A549 treated with RU486 at 1 μM for 4 hours (cell line): ENCODE measurements at places on chromosomes 7 and 10. TPM values are rescaled to one million over a fixed set of nuclear protein-coding genes. Genes with fewer than 3 reads are reported as not detected.

Gene ITGB8
- 0.82 to 1.2 TPM (median 0.95 TPM) in 5 replicates for total RNA-seq

Gene SEPTIN7
- total RNA-seq, result 131 to 245 TPM (median 212 TPM) in 5 replicates

Gene HABP2
- 0.05 to 0.21 TPM (median 0.09 TPM) in 5 replicates for total RNA-seq

Gene CALML3
- total RNA-seq, result not detected in 5 replicates

Gene PNLIP
- not detected in 5 replicates for total RNA-seq

Gene OR2A1
- not detected in 5 replicates for total RNA-seq

Gene ANAPC16
- 67.5 to 87.3 TPM (median 83.8 TPM) in 5 replicates for total RNA-seq

Gene WNT16
- total RNA-seq, result 0.02 TPM in 1 of 5 replicates, not detected in the others

Gene OIT3
- total RNA-seq, result 0.06 to 0.08 TPM in 2 of 5 replicates, not detected in the others

Gene NXPH1
- total RNA-seq, result not detected in 5 replicates

Gene SLC39A12
- not detected in 5 replicates for total RNA-seq

Gene HDAC9
- 0.15 to 0.38 TPM (median 0.22 TPM) in 5 replicates for total RNA-seq

Gene ABCA13
- total RNA-seq, result 0.05 to 0.19 TPM (median 0.06 TPM) in 4 of 5 replicates, not detected in the other

Gene NCAPG2
- total RNA-seq, result 25.9 to 42.1 TPM (median 37.3 TPM) in 5 replicates

Gene C10orf67
- 0.03 to 0.24 TPM (median 0.13 TPM) in 4 of 5 replicates, not detected in the other for total RNA-seq

Gene LEP
- total RNA-seq, result not detected in 5 replicates

Gene TAS2R41
- not detected in 5 replicates for total RNA-seq

Gene PRKG1
- not detected in 5 replicates for total RNA-seq

Gene CCL24
- total RNA-seq, result 0.53 TPM in 1 of 5 replicates, not detected in the others

Gene DPYSL4
- total RNA-seq, result 13.4 to 19.1 TPM (median 16.4 TPM) in 5 replicates

Gene ALOX5
- 0.30 to 0.59 TPM (median 0.46 TPM) in 5 replicates for total RNA-seq

Gene AP1S1
- total RNA-seq, result 132 to 142 TPM (median 140 TPM) in 5 replicates

Gene FRMPD2
- 0.02 to 0.11 TPM in 2 of 5 replicates, not detected in the others for total RNA-seq

Gene PRSS37
- not detected in 5 replicates for total RNA-seq

Gene PDZD7
- total RNA-seq, result 0.61 to 1.1 TPM (median 0.63 TPM) in 5 replicates

Gene DDX50
- 26.9 to 41.1 TPM (median 34.9 TPM) in 5 replicates for total RNA-seq

Gene VPS37D
- total RNA-seq, result 2.9 to 6.0 TPM (median 5.1 TPM) in 5 replicates

Gene GPNMB
- total RNA-seq, result 1.7 to 3.3 TPM (median 2.6 TPM) in 5 replicates

Gene AKR1C8
- total RNA-seq, result 0.21 TPM in 1 of 5 replicates, not detected in the others
